ENCODE measurements at places on chromosomes 3 and 15. TPM values are rescaled to one million over a fixed set of nuclear protein-coding genes. Genes with fewer than 3 reads are reported as not detected.
A peak's percentile ranks its signal among the peaks of the same experiment; 100 is the strongest.

- DNase-seq: no peak
Measured at GRCh38 chr3:189827108-189827507, 195.9 kb downstream of the TP63 start.

DNA sequence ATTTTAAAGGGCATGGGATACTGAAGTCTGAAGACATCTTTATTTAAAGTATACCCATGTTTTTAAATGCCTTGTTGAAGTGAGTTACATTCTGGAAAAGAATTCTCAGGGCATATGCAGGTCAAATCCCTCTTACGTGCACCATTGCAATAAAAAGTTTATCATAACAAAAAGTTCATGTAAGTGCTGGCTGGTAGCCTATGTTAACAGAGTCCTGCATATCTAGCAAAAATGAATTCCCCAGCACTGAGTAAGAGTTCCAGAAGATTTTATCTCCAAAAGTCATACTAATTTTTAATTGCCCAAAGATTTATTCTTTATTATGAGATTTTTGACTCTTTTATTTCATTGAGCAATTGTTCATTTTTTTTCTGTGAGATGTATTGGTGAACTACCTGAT lies 104.7 kb upstream of the ROBO1 start:
- peak; percentile 12 for DNase-seq

- DNase-seq: no peak
Measured at GRCh38 chr15:29873264-29873663, 51.0 kb upstream of the TJP1 start.

- no peak for DNase-seq
Measured at GRCh38 chr3:162971715-162972114, 1475.1 kb downstream of the OTOL1 start.

DNA sequence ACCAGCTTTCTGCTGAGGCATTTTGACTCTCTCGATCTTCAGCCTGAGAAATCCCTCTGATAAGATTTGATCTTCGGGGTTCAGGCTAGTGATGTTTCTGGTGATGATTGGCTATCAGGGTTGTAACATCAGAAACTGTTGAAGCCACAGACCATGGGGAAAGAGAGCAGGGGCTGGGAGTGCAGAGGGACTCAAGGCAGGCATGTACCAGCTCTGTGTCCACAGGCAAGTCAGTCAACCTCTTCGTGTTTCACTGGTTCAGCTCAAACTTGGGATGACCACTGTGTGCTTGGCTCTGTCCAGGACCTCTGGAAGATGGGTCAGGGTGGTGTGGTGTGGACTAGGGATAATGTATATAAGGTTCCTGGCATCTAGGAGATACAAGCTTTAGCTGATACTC lies 116.5 kb downstream of the EEFSEC start:
- no peak for DNase-seq

Gene NGLY1
- total RNA-seq: 32.5 TPM

DNA sequence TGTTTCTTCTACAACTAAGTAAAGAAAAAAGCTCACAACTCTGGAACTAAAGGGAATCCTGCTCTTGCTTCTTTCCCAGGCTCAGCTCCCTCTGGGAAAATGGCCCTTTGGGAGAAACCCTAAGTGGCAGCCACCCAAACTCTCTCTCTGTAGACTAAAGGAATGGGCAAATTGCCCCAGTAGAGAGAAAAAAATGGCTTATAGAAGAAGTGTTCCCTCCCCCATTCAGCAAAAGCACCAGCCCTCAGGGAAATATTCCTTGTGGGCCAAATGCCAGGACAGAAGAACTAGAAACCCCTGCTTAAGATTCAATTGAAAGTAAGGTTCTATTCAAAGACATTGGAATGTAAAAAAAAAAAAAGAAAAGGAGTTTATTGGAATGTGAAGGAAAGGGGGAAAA lies 603.7 kb upstream of the ALCAM start:
- DNase-seq: peak; percentile 36

GRCh38 chr3:150327678-150328653 lies 80.1 kb upstream of the TSC22D2 start:
- DNase-seq: no peak

Gene PARP9
- total RNA-seq: 12.7 TPM

Gene SLC24A5
- total RNA-seq: 0.04 TPM

Gene GABRG3
- 0.18 TPM for total RNA-seq

GRCh38 chr3:38100498-38100897 lies 36.4 kb downstream of the ACAA1 start:
- no peak for DNase-seq

DNA sequence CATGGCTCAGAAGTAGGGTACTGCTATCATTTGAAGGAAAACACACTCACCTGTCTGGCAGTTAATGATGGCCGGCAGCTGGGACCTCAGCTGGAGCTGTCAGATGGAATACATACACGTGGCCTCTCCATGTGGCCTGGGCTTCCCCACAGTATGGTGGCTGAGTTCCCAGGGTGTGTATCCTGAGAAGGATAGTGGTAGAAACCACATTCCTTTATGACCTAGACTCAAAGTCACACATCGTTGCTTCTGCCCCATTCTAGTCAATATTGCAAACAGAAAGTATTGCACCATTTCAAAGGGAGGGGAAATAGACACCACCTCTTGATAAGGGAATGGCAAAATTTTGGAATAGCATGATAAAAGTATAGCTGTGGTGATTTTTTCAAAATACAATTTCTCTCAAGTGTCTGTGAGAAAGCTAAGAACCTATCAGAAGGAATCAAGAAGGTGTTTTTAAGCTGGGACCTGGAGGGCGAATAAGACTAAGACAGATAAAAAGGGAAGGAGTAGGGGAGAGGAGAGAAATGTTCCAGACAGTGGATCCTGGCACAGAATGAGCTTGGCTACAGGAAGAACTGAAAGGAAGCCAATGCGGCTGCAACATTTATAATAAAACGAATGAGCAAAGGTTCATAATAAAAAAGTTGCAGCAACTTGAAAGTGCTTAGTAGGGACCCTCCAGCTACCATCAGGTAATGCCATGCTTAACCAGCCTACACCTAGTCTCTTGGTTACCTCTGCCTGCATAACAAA lies 40.1 kb upstream of the GALNT15 start:
- no peak for DNase-seq

Gene SPPL2A
- 67.7 TPM for total RNA-seq

GRCh38 chr15:62639432-62639831 lies 403.1 kb upstream of the TPM1 start:
- DNase-seq: no peak

DNA sequence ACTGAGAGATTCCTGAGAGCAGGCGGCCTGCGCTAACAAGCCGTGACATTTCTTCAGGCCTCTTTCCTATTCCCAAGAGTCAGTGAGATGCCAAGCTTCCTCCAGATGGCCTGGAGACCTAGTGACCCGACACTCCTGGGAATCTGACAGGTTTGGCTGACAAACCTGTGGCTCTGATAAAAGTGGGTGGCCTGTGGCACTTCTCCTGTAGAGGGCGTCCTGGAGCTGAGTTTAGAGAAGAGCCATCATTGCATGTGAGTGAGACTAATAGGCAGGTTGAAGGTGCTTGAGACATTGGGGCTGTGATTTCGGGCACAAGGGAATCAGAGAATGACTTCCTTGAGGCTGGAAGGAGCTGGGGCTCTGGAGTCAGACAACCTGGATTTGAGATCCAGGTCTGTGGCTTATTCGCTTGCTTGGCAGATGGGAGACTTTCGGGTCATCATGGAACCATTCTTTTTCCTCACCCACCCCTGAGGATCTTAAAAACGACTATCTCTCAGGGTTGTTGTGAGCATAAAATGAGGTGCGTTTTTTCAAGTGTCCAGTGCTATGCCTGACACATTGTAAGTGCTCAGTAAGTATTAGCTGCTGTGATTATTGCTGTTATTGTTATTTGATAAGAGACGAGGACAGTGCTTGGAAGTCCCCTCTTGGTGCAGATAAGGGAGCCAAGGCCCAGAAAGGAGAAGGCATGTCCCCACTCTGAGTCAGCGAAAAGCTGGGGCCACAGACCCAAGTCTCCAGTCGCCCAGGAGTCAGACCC lies 77.2 kb downstream of the SCN10A start:
- DNase-seq: no peak

Gene NTRK3
- 3.1 TPM for total RNA-seq

Gene CYP8B1
- total RNA-seq: not detected

Gene ATRIP
- total RNA-seq: 6.5 TPM

Gene C2CD4A
- under 0.01 TPM for total RNA-seq

Gene CD86
- total RNA-seq: 2.2 TPM

Gene MUC20
- 0.66 TPM for total RNA-seq

Gene TICRR
- total RNA-seq: 2.2 TPM

Data from muscle of leg (tissue), 16 donors.